ENCODE measurements at places on chromosomes 3 and 15.

DNA sequence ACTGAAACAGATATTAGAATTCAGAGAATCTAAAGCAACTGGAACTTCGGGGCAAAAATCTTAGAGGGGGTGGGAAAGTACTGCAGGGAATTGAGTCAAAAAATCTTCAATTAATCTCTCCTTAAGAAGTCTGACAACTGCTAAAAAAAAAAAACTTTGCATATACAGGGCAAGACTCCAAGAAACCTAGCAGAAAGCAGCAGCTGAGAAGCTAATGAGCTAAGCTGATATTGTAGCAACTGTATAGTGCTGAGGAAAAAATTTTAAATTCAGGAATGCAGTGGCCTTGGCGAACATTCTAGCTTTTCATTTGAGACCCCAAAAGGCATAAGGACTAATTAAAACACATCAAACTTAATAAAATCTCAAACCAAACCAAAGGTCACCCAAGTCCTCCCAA is 113.6 kb downstream of the SCAPER start:
- DNase-seq = no peak

DNA sequence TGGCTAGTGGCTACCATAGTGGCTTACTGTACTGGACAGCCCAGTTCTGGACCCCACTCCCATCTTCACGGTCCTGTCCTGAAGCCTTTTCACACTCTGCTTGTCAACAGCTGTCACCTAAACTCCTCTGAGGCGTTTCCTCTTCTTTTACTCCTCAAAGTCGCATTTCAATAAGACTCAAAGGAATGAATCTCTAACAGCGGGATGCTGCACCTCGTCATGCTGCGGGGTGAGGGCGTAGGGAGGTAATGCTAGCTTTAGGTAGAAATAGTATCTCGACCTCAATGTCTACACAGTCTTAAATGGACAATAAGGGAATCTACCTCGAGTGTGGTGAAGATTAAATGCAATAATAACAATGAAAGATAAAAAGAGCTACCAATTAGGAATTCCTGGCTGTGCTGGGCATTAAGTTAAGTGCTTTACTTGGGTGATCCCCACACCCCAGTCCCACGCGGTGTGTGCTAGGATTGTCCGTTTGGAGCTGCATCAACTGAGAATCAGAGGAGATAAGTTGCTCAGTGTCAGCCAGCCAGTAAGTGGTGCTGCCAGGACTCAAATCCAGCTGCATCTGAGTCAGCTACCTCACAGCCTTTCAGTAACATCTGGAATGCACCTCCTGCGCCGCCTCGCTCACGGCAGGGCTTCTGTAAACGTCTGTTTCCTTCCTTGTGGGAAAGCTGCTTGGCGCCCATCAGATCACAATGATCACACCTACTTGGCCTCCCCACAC is 14.0 kb downstream of the PLA2G4D start:
- no peak for DNase-seq

DNA sequence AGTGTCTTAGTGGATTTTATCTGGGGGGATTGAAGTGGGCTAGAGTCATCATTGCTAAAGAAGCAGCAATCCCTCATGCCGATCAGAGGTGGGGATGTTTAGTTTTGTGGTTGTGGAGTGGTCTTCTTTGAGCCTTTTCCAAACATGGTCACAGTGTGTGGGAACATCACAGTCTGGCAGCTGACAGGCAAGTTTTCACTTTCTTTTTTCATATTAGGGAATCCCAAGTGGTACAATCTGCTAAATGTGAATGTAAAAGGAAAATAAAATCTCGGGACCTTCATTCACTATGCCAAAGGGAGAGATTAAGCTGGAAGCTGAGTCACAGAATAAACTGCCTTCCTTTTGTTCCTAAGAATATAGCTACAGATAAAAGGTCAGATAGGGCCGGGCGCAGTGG is 10.4 kb upstream of the CX3CR1 start:
- no peak for DNase-seq

DNA sequence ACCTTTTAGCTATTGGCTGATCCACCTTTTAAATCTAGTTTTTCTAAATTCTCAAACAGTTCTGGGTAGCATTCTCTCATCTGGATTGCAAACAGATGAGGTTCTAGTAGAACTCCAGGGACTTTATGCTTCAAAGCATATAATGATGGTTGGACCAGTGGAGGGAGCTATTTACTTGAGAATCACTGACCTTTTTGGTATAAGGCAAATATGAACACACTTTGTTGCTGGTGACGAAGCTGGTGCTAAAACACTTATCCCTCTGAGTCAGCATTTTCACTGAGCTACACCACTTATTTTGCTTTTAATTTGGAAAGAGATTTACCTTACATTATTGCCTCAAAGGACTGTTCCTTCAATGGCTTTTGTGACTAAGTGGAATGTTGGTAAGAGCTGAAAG is 58.6 kb upstream of the SLITRK3 start:
- no peak for DNase-seq

- no peak for DNase-seq
Observed at GRCh38 chr3:127940116-127940515, 25.1 kb downstream of the KBTBD12 start.

GRCh38 chr3:61152071-61152470 is 99.2 kb downstream of the FHIT start:
- DNase-seq = no peak

DNA sequence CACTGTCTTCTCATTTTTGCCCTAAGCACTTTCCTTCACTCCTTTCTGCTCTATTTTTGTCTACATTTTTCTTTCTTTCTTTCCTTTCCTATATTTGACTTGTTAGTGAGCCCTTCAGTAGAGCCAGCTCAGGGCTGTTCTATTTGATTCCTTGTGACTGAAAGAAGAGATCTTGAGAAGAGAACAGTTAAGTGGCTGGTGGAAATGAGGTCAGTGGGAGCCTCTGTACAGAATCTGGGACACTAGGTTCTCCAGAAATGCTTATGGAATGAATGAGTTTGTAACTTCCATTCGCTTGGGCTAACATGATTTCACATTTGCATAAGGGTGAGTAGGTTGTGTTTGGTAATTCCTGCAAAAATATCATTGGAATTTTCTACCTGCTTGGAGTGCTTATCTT is 45.6 kb downstream of the CACNA2D3 start:
- no peak for DNase-seq

DNA sequence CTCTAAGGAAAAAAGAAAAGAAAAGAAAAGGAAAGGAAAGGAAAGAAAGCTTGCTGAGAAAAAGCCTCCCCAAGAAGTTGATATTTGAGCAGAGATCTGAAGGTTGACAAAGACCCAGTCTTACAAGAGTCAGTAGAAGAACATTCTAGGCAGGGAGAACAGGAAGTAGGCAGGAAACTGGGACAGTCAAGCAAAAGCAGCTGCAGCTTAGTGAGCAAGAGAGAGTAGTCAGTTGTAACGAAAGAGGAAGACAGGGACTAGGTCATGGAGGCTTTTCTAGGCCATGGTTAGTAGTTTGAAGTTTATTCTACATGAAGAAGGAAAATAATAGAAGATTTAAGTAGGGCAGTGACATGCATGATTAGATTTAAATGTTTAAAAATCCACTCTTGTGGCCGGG is 31.8 kb upstream of the KLHL6 start:
- no peak for DNase-seq

- DNase-seq = no peak
Observed at GRCh38 chr15:27965546-27965945, 133.6 kb downstream of the OCA2 start.

GRCh38 chr3:157160658-157161424 is 894 bp upstream of the CCNL1 start:
- no peak for DNase-seq

- no peak for DNase-seq
Observed at GRCh38 chr3:195441476-195441991, 1.3 kb downstream of the ACAP2 start.

GRCh38 chr15:49290191-49290590 is 120.1 kb downstream of the GALK2 start:
- DNase-seq = no peak

GRCh38 chr3:64131725-64132469 is 93.4 kb downstream of the PRICKLE2 start:
- DNase-seq = no peak

DNA sequence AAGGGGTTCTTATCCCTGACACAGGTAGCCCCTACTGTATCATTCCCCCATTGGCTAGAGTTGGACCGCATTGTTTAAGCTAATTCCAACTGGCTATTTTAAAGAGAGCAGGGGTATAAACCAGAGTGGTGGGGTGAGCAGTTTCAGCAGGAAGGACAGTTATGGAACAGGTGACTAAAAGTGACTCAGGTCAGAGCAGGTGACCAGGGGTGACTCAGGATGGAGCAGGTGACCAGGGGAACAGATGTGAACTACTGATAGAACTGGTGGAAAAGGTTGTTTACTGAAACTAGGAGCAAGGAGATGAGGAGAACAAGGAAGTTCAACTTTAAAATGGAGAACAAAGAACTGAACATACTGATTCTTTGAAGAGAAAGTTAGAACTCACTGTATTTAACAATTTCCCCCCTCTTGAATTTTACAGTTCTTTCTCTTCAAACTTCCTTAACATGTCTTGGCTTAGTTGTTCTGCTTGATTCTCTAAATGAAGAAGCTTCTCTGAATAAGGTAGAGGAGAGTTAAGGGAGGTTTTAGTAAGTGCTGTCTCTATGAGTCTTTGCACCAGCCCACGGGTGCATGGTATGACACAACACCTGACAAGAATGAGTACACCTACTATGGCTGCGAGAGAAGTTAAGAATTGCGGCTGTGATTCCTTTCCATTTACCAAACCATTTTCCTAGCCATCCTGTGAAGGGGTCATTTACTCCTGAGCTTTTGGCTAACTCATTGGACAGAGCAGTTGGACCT is 83.4 kb upstream of the WNT7A start:
- no peak for DNase-seq

GRCh38 chr15:52361494-52361893 is 65.9 kb upstream of the MYO5C start:
- no peak for DNase-seq

- DNase-seq = no peak
Observed at GRCh38 chr3:20743553-20744321, 557.7 kb upstream of the SGO1 start.

- no peak for DNase-seq
Observed at GRCh38 chr3:20760981-20761380, 575.0 kb upstream of the SGO1 start.

DNA sequence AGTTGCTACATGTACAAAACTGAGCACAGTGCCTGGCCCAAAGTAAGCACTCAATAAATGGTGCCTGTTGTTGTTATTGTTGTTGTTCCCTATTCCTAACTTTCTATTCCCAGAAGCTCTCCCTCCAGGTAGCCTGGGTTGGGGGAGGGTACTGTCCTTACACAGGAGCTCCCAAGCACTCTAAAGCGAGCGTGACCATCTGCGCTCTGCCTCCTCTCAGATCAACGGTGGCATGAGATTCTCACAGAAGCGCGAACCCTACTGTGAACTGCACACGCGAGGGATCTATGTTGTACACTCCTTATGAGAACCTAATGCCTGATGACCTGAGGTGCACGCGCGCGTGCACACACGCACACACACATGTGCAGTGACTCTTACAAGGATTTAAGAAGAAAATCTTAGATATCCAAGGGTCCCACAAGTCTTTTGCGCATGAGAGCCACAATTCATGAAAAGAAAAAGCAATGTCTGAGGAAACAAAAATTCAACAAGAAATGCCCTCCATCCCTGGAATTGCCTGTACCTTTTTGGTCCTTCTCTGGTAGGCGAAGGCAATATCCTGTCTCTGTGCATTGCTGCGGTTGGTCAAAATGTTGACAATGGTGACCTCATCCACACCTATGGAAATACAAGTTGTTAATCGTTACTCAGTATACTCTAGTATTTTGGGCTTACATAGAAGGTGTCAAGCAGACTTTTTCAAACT is 33.7 kb downstream of the ANXA2 start:
- DNase-seq = no peak

DNA sequence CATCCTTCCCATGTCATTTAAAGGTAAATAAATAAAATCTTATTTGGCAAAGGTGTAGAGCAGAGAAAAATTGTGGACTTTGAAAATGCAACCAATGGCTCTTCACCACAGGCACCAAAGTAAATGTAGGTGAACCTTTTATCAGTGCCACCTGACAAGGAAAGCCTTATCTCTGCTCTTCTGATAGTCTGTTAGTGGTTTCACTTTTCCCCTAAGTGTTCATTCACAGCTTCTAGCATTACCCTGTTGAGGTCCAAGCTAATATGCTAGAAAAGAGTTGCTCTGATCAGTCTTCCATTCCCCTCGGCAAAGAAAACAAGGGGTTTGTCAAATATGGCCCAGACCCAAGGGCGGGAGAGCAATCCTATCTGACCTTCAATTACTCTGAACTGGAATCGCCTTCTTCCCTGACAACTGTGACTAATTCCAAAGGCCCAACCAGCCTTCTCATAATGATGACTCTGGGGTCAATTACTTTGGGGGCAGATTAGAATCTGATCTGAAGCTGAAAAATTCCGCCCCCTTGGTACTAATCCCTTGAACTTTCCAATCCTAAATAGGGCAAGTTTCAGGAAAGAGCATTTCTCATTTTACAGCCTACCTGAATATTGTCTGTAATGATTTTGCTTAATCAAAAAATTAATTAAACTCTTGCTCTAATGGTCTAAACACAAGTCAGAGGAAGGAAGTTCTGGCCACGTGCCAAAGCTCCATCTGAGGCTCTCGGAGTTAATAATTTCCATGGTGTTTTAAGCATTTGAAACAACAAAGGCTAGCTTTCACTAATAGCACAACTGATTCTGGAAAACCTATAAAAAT is 52.4 kb downstream of the SETMAR start:
- no peak for DNase-seq

- peak; percentile 55 for DNase-seq
Observed at GRCh38 chr3:196518966-196519717, 4.0 kb upstream of the SMCO1 start.

GRCh38 chr3:129794311-129795185 is 99.0 kb downstream of the TMCC1 start:
- DNase-seq = no peak

DNA sequence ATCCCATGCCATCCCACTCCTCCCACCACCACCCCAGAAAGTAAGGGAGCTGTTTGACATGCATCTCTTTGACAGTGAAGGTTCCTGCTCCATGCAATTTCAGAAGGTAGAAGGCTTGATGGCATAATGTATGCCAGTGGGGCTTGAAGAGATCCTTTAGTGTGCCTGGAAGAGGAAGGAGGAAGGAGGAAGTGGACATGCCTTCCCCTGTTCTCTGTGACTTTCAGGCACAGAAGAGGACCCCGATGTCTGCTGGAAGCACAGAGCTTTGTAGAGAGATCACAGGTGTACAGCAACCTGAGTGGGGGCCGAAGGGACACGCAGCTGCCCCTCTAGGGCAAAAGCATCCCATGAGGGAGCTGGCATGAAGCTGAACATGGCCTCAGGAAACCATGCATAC is 171.6 kb downstream of the CD47 start:
- DNase-seq = no peak

GRCh38 chr3:42349765-42350594 is 60.4 kb downstream of the LYZL4 start:
- no peak for DNase-seq

DNA sequence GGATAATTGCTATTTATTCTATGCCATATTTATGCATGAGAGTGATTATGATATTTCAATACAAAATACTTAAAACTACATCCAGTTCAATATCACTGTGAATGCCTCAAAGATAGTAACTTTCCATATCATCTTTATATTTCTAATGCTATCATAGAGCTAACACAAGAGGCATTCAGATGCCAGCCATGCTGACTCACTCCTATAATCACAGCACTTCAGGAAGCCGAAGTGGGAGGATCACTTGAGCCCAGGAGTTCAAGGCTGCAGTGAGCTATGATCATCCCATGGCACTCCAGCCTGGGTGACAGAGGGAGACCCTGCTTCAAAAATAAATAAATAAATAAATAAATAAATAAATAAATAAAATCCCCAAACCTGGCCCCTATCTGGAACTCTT is 498.7 kb downstream of the EPHA3 start:
- no peak for DNase-seq

- DNase-seq = no peak
Observed at GRCh38 chr3:48352546-48352945, 19.1 kb upstream of the SPINK8 start.

Data from activated CD4-positive, alpha-beta T cell treated with anti-CD3 and anti-CD28 coated beads, Interleukin-2, amount 50 U/mL, for 4 hours (primary cell).